ENCODE measurements at places on chromosomes 7 and 10. TPM values are rescaled to one million over a fixed set of nuclear protein-coding genes. Genes with fewer than 3 reads are reported as not detected.

Gene LIPN
- total RNA-seq, result not detected

Gene LIPM
- not detected for total RNA-seq

Gene ACTL6B
- total RNA-seq, result not detected

Gene PIK3CG
- not detected for total RNA-seq

Gene CYP2C18
- total RNA-seq, result 0.16 TPM

Data from A549 treated with RU486 at 1 μM for 4 hours (cell line).